Activated T-cell treated with anti-CD3 and anti-CD28 coated beads, Interleukin-2, amount 50 U/mL, for 48 hours (primary cell): ENCODE measurements at places on chromosomes 7 and 10.

DNA sequence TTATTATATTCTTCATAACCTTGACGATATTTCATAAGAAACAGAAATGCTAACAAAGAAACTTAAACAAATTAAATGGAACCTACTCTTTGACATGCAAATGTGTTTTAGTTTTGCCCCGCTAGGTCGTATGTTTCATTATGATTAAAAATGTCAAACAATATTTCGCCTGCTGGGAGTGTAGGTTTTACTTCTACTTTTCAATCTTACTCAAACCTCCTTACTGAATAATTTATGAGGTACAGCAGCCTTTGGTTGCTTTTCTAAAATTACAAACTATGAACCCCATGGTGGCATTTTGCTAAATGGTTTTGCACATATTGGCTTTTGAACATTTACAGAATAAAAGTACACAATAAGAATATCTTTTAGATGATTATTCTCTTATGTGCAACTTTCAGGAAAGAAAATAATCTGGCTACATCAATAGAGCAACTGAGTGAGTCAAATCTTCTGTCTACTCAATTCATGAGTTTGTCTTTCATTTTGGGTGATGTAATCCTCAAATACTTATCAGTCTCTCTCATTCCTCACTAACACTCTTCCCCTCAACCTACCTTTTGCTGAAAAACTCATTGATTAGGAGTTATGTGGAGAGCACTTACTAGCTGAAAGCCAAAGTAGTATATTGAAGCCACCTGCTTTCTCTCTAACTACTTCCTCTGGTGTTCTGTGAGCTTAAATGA is 1226.4 kb downstream of the XPNPEP1 start:
- no peak for DNase-seq

- no peak for DNase-seq
These were observed 222.5 kb downstream of the AHR start for GRCh38 chr7:17520941-17521340.

- DNase-seq = no peak
These were observed 3.8 kb upstream of the MRC1 start for GRCh38 chr10:17805330-17805729.

DNA sequence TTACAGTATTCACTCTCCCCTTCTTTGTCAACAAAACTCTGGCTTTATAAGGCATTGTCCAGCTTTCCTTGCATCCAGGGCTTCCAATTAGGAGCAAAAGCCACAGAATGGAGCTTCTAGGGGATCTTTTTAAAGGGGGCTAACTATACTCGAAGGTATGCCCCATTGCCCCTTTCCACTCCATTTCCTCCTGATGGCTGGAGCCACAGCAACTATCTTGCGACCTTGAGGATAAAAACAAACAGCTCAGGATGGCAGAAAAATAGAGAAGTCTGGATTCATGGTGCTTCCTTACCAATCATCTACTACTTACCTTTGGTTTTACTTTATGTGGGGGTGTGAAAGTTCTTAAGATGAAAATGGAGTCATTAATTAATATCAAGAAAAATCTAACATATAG is 206.3 kb upstream of the PODXL start:
- no peak for DNase-seq

DNA sequence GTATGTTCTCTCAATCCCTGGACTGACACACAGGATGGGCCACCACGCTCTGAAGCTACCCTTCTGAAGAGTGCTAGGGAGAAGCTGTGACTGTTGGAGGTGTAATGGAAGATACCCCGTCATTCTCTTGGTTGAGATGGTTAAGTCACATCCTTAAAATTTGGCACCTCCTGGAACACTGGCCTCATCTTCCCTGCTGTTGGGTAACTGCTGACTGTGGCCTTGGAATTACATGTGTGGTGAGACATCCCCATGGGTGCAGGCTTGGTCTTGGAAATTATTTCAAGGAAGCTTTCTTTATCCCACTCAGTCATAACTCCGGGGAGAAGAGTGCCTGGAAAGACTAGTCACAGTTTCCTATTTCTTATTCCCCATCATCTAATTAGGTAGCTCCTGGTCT is 62.0 kb downstream of the LRMDA start:
- DNase-seq = no peak

- DNase-seq = no peak
These were observed 15.4 kb downstream of the HYCC1 start for GRCh38 chr7:22998519-22998896.

GRCh38 chr7:46253520-46253919 is 332.4 kb upstream of the IGFBP3 start:
- DNase-seq = no peak

DNA sequence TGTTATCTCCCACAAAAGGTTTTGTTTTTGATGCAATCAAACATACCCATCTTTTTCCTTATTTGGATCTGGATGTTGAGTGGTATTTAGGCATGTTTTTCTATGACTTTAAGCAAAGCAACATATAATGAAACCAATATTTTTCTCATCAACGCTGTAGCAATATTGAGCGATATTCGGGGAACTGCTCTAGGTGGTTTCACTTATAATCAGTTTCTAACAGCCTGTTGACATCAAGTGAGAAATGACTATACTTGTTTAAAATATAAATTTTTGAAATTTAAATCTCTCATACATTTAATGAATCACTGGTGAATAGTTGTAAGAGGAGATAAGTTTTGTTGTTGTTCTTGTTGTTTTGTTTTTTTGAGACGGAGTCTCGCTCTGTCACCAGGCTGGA is 52.8 kb upstream of the CCAR1 start:
- no peak for DNase-seq

GRCh38 chr7:130920122-130920521 is 186.1 kb upstream of the KLF14 start:
- DNase-seq = peak; percentile 40

GRCh38 chr7:114972567-114972966 is 50.7 kb downstream of the MDFIC start:
- no peak for DNase-seq

DNA sequence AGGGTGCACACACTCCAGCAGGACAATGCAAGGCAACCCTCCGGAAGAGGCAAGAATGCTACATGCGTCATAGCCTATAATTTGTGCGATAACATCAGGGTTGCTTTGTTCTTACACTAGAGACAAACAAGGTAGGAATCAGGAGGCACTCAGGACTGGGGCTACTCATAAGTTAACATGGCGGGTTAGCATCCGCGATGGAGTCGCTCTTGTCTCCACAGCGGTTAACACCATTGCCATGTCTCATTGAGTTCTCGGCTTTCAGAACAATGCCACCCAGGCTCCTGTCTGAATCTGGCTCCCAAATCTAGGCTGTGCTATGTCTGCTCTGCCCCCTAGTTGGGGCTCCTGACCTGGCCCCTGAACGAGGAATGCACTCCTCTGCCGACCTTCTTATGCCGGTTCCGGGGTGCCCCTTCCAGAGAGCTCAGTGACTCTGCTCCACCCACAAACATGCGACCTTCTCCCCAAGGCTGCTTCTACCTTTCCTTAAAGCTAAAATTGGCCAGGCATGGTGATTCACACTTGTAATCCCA is 24.9 kb upstream of the SLF2 start:
- DNase-seq = no peak

DNA sequence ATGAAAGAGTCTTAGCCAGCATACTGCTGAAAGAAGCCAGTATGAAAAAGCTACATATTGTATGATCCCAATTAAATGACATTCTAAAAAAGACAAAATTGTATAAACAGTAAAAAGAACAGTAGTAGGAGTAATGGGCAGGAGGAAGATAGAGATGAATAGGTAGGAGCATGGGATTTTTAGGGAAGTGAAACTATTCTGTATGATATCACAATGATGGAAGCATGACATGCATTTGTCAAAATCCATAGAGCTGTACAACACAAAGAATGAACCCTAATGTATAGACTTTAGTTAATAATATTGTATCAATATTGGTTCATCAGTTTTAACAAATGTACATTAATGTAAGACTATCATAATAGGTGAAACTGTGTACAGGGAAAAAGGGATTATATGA is 147.9 kb downstream of the IMMP2L start:
- no peak for DNase-seq

DNA sequence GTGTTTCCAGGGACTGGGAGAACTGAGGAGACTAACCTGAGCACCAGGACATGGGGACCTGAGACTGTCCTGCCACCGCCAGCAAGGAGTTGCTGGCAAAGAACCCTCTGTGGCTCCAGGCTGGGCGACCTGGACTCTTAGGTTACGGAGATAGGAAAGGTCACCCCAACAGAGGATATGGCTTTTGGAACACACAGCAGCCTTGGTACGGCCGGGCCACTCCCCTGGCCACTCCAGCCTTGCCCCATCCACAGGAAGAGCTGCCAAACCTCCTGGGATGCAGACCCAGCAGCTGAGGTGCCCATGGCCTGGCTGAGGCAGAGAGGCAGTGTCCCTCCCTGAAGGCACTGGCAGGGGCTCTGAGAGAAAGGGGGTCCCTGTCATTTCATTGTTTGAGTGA is 137.8 kb downstream of the OAT start:
- DNase-seq = no peak

GRCh38 chr7:2480070-2480408 is 3.8 kb upstream of the GRIFIN start:
- no peak for DNase-seq

DNA sequence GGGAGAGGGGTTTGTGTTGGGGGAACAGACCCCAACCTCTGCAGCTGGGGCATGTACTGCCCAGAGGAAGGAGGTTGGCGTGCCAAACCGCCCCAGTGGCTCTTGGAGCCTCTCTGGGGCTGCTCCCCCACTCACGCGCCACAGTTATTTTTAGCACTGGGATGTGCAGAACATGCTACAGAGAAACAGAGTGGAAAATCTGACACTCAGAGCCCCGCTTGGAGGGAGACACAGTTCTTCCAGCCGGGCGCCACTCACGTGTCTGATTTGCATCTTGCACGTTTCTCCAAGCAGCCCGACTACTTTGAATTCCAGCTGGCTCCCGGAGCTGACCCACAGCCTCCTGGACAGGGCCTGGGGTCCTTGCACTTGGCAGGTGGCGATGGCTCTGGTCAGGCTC is 182.0 kb downstream of the RPS24 start:
- no peak for DNase-seq

DNA sequence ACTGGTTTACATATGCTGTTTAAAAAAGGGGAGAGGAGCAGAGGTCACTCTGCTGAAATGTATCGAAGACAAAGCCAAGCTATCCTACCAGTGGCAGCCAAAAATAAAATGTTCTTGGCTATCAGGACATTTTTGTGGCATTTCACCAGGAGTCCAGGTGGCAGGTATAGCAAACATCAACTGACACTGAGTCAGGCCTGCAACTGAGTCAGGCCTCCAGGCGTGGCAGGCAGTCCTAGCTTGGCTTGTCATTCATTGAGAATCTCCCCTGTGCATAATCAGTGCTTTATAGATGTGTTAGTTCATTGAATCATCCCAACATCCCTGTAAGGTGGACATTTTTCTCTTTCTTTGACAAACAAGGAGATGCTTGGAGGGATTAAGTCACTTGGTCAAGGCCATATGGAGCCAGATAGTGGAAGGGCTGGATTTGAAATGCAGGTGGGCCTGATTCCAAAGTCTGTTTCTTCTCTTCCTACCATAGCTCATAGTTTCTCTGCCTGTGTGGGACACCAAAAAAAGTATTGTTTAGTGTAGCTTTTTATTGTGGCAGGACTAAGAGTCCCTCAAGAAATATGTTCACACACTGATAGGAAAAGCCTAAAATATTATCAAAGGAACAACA is 4.3 kb downstream of the DYNC1I1 start:
- DNase-seq = no peak

- no peak for DNase-seq
These were observed 122.0 kb upstream of the PPP2R2D start for GRCh38 chr10:131778842-131779241.

- DNase-seq = no peak
These were observed 6.4 kb upstream of the CYP3A4 start for GRCh38 chr7:99790407-99790806.

- DNase-seq = peak; percentile 43
These were observed at the start of gene ALOX5 for GRCh38 chr10:45373576-45374349. Gene ALOX5 (plus strand): TSS chr10:45374216. CDS start chr10:45374280, 64 bp downstream.

GRCh38 chr10:93342366-93342765 is 139.8 kb downstream of the MYOF start:
- DNase-seq = no peak

DNA sequence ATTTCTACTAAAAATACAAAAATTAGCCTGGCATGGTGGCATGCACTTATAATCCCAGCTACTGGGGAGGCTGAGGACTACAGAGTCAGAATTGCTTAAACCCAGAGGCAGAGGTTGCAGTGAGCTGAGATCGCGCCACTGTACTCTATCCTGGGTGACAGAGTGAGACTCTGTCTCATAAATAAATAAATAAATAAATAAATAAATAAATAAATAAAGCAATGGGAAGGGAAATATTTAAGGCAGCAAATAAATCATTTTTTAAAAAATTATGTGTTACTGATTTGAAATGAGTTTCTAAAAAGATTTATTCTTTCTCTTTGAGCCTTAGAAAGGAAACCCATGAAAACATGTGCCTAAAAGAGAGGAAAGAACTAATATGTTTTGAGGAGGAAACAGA is 45.2 kb upstream of the ZEB1 start:
- no peak for DNase-seq

- no peak for DNase-seq
These were observed 14.1 kb upstream of the DLG5 start for GRCh38 chr10:77940627-77941026.

GRCh38 chr10:60848126-60848525 is 69.8 kb downstream of the CDK1 start:
- no peak for DNase-seq

DNA sequence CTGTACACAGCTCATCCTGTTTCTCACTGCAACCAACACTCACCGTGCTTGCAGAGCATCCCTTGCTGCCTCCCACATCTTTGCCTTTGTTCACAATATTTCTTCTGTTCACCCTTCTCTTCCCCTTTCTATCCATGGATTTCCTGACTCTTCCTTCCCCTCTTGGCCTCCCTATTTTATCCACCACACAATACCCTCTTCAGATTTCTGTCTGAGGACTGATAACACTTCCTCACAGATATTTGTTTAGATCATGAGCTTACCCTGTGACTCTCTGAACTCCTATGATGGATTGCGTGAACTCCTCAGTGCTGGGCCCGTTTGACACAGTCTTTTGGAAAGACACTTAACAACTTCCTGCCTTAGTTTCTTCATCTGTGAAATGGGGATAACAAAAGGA is 62.8 kb upstream of the GPR158 start:
- no peak for DNase-seq

- no peak for DNase-seq
These were observed 23.5 kb downstream of the OGDH start for GRCh38 chr7:44629829-44630522.

- no peak for DNase-seq
These were observed 141.1 kb upstream of the WDR11 start for GRCh38 chr10:120710076-120710475.

DNA sequence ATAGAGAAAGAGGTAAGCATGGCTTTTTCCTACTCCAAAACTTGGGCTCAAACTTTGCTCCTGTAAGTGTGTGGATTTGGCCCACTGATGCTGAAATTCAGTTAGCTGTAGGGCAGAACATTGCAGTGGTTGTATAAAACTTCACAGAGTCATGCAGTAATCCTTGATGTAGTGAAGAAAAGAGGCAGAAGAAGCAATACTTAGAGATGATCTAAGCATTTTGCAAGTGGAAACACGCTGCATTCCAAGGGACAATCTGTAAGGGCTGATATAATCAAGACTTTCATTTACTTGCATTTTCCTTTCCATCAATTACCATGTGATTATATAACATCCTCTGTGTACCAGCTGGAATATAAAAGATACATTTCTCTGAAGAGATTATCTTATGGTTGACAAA is 338.8 kb downstream of the DNAJB9 start:
- no peak for DNase-seq

GRCh38 chr10:102195296-102195870 is 30.7 kb upstream of the ELOVL3 start:
- no peak for DNase-seq
